Testis (tissue), 5 donors: ENCODE measurements at places on chromosomes 16 and 17. TPM values are rescaled to one million over a fixed set of nuclear protein-coding genes. Genes with fewer than 3 reads are reported as not detected.

Gene CFAP119
- polyA plus RNA-seq: 43.3 TPM

Gene KCNH4
- polyA plus RNA-seq: 0.42 TPM

DNA sequence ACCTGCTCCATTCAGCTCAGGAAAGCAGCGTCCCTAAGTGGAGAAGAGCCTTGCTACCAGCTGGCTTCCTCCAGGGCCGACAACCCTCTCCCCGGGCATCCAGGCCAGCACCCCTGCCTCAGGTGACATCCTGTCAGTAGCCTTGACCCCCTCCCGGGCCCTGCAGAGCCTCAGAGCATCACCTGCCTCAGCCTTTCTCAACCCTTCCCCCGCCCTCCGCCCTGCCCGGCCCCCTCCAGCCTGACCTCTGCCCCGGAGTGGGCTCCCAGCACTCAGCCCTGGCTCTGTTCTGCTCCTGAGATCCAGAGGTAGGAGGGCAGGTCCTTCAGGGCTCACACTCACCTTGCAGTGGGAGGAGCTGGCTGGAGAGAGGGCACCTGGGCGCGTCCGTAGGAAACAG lies 73.8 kb upstream of the METRNL start:
- no peaks in the 10 kb centered on the region for H3K4me1 ChIP-seq
- H3K4me3 ChIP-seq: no peak overlapping the region
- H3K27ac ChIP-seq: no peak overlapping the region
- no peak for DNase-seq
- H3K36me3 ChIP-seq: no peaks in the 10 kb centered on the region

DNA sequence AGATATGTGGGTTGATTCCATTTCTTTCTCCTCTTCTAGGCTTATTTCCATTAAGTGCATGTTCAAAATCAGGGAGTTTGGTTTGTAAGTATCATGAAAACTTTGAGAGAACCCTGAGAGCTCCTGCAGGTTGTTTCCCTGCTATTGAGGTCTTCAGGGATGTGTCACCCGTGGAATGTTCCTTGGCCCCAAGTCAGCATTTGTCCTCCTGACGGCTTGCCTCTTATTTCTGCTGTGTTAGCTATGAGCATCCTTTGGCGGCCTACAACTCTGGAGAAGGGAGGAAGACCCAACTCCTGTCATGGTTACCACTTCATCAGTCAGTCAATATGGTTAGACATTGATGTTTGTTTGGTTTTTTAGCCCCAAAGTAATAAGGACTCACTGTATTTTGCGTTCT lies 180.8 kb downstream of the FTO start:
- H3K4me3 ChIP-seq: no peak overlapping the region
- no peaks in the 10 kb centered on the region for H3K27me3 ChIP-seq
- no peaks in the 10 kb centered on the region for H3K4me1 ChIP-seq
- no peaks in the 10 kb centered on the region for H3K36me3 ChIP-seq
- no peak for DNase-seq
